Osteoblast (primary cell): ENCODE measurements at places on chromosomes 2 and 18. TPM values are rescaled to one million over a fixed set of nuclear protein-coding genes. Genes with fewer than 3 reads are reported as not detected.

GRCh38 chr2:236981701-236982485 lies 103.8 kb upstream of the COPS8 start:
- H3K27me3 ChIP-seq = peaks cover under 1% of the 10 kb centered on the region
- H3K27ac ChIP-seq = no peak overlapping the region
- no peaks in the 10 kb centered on the region for H3K4me1 ChIP-seq

- H3K4me3 ChIP-seq = no peak overlapping the region
- H3K27me3 ChIP-seq = no peaks in the 10 kb centered on the region
- H3K27ac ChIP-seq = no peak overlapping the region
- DNase-seq = no peak
These were observed 76.9 kb downstream of the KLF7 start for GRCh38 chr2:207088839-207089238.

DNA sequence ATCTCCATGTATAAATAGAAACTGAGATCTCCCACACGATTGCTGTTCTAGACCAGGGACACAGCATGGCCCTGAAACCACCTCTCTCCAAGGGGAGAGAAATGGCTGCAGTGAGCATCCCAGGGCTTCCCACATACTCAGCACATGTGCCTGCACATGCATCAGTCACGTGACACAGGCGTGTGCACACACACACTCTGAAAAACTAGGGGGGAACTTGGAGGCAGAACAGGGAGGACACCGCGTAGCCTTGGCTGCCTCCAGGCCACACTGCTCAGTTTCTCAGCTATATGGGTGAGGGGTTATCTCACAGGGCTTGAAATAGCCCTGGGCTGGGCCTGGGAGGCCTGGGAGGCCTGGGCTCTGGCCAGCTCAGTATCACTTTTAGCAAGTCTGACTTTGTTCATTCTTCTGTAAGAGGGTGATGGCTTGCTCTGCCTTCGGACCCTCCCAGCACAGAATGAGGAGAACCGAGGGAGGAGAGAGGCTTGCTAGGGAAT lies 66.9 kb downstream of the EMX1 start:
- H3K36me3 ChIP-seq = peaks cover 6% of the 10 kb centered on the region
- H3K27me3 ChIP-seq = no peaks in the 10 kb centered on the region
- no peak overlapping the region for H3K27ac ChIP-seq
- H3K4me1 ChIP-seq = no peaks in the 10 kb centered on the region
- no peak for DNase-seq

- no peak overlapping the region for H3K27ac ChIP-seq
- no peak overlapping the region for H3K4me3 ChIP-seq
- H3K4me1 ChIP-seq = no peaks in the 10 kb centered on the region
- no peaks in the 10 kb centered on the region for H3K36me3 ChIP-seq
- no peak for DNase-seq
- no peaks in the 10 kb centered on the region for H3K27me3 ChIP-seq
These were observed 96.4 kb upstream of the NOL4 start for GRCh38 chr18:34321066-34321465.

Gene HNMT
- 100 and 115 TPM in 2 replicates for total RNA-seq

DNA sequence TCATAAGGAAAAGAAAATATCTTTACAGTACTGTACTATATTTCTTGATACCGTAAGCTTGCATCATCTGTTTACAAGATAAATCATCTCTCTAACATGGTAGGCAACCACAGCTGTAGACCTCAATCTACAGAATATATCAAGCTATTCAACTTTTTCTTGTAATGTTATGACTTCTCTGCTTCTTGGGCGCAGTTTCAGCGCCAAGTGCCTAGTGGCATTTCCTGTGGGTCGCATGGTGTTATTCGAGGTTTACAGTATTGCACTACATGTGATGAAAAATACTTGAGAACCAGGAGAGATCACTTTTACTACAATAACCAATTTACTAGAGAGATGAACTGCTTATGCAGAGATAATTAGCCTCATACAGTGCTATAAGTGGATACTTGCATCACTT lies 34.0 kb upstream of the SESTD1 start:
- H3K27ac ChIP-seq = no peak overlapping the region
- H3K27me3 ChIP-seq = no peaks in the 10 kb centered on the region
- no peak for DNase-seq
- no peaks in the 10 kb centered on the region for H3K36me3 ChIP-seq

Gene SULT1C2
- 0.36 and 1.2 TPM in 2 replicates for total RNA-seq
